Fibroblast of the aortic adventitia (primary cell): ENCODE measurements at places on chromosomes 3 and 15. TPM values are rescaled to one million over a fixed set of nuclear protein-coding genes. Genes with fewer than 3 reads are reported as not detected.

Gene NPAP1
- total RNA-seq, result 0.16 TPM in 1 of 2 replicates, not detected in the other

Gene ANKRD63
- total RNA-seq, result not detected in 2 replicates

Gene POPDC2
- total RNA-seq, result 0.27 and 1.6 TPM in 2 replicates

Gene CHRNA5
- total RNA-seq, result 1.1 and 1.6 TPM in 2 replicates

Gene SH2D7
- total RNA-seq, result not detected in 2 replicates

Gene HTR3E
- not detected in 2 replicates for total RNA-seq

Gene LMAN1L
- total RNA-seq, result not detected in 2 replicates

Gene ATP1B3
- 68.4 and 70.2 TPM in 2 replicates for total RNA-seq

Gene OXTR
- total RNA-seq, result 6.1 and 7.0 TPM in 2 replicates

Gene GPR176
- 49.7 and 160 TPM in 2 replicates for total RNA-seq

Gene MST1R
- total RNA-seq, result 0.81 and 1.3 TPM in 2 replicates

Gene PDZRN3
- total RNA-seq, result 40.5 and 76.8 TPM in 2 replicates

Gene MORC1
- not detected in 2 replicates for total RNA-seq

Gene GOLGA8T
- not detected in 2 replicates for total RNA-seq

Gene OCA2
- not detected in 2 replicates for total RNA-seq

Gene WDR93
- 0.09 and 0.49 TPM in 2 replicates for total RNA-seq

Gene IL17RE
- 1.5 and 3.1 TPM in 2 replicates for total RNA-seq

Gene SNTN
- not detected in 2 replicates for total RNA-seq

Gene RNF123
- total RNA-seq, result 19.4 and 22.7 TPM in 2 replicates

Gene GAP43
- 3.4 and 16.4 TPM in 2 replicates for total RNA-seq

Gene SH3GL3
- total RNA-seq, result 0.09 and 2.1 TPM in 2 replicates

Gene TMEM207
- total RNA-seq, result not detected in 2 replicates

Gene THRB
- total RNA-seq, result 4.7 and 8.7 TPM in 2 replicates

Gene DGKG
- total RNA-seq, result 0.08 and 0.27 TPM in 2 replicates

Gene SNX22
- 0.18 and 0.41 TPM in 2 replicates for total RNA-seq

Gene GCSAM
- not detected in 2 replicates for total RNA-seq

Gene EPHB1
- total RNA-seq, result 1.2 and 3.0 TPM in 2 replicates

Gene LHFPL4
- not detected in 2 replicates for total RNA-seq

Gene DUOX1
- total RNA-seq, result not detected in 2 replicates

Gene PFKFB4
- total RNA-seq, result 4.7 and 6.1 TPM in 2 replicates
